ENCODE measurements at places on chromosomes 12 and 14.
A peak's percentile ranks its signal among the peaks of the same experiment; 100 is the strongest.

GRCh38 chr12:65590318-65590717 lies 234.0 kb upstream of the HMGA2 start:
- H3K4me3 ChIP-seq, result no peak overlapping the region
- DNase-seq, result no peak
- H3K36me3 ChIP-seq, result no peaks in the 10 kb centered on the region
- no peak overlapping the region for H3K27ac ChIP-seq
- H3K27me3 ChIP-seq, result peaks cover 21% of the 10 kb centered on the region
- no peaks in the 10 kb centered on the region for H3K4me1 ChIP-seq

DNA sequence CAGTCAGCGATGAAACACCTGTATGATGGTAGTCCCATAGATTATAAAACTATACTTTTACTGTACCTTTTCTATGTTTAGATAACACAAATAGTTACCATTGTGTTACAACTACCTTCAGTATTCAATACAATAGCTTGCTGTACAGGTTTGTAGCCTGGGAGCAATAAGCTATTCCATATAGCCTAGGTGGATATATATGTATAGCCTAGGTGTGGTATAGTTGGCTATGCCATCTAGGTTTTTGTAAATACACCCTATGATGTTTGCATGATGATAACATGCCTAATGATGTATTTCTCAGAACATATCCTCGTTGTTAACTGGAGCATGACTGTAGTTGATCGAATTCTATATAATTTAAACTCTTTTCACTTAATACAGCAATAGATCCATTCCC lies 316.1 kb downstream of the FUT8 start:
- no peak overlapping the region for H3K27ac ChIP-seq
- no peak for DNase-seq
- no peak overlapping the region for H3K4me3 ChIP-seq
- peaks cover 15% of the 10 kb centered on the region for H3K36me3 ChIP-seq
- peaks cover 15% of the 10 kb centered on the region for H3K4me1 ChIP-seq

DNA sequence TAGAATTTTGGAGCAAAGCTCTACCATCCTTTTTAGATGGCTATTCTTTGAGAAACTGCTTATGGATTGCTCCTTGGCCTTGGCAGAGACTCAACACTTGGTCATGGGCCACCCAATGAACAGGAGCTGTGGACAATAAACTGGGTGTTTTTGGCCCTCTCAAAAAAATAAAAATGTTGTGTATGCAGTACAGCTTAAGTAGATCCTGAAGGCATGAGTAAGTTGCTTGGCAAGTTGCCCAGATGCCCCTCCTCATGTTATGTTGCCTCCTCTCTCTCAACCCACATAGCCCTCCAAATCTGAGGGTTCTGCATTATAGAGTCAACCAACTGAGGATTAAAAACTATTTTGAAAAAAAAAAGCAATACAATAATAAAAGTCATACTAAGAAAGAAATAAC lies 124.9 kb downstream of the ATP23 start:
- no peaks in the 10 kb centered on the region for H3K36me3 ChIP-seq
- no peaks in the 10 kb centered on the region for H3K4me1 ChIP-seq
- no peak overlapping the region for H3K27ac ChIP-seq
- DNase-seq, result no peak
- no peak overlapping the region for H3K4me3 ChIP-seq

DNA sequence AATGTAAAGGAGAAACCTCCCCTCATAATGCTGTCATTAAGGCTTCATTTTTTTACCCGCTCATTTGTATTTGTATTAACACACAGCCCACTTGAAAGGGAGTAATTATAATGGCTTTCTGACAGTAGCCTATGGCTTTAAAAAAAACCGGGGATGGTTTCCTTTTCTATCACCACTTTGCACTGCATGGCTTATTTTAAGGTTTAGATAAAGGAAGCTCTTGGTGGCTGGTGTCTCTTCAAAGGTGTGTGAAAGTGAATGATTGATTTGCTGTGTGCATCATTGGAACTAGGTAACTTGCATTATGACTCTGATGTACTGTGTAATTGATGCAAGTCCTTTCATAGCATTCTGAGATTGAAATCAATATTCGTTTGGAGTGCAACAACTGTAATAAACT lies 80.7 kb downstream of the NPAS3 start:
- H3K36me3 ChIP-seq, result no peaks in the 10 kb centered on the region
- H3K27ac ChIP-seq, result no peak overlapping the region
- no peak for DNase-seq
- H3K4me3 ChIP-seq, result no peak overlapping the region
- H3K4me1 ChIP-seq, result no peaks in the 10 kb centered on the region

GRCh38 chr12:64660237-64661018 lies 50.1 kb downstream of the RASSF3 start:
- no peak overlapping the region for H3K4me3 ChIP-seq
- no peaks in the 10 kb centered on the region for H3K27me3 ChIP-seq
- peak overlapping the region; percentile 75 for H3K27ac ChIP-seq
- H3K4me1 ChIP-seq, result peaks cover 86% of the 10 kb centered on the region
- peaks cover 4% of the 10 kb centered on the region for H3K36me3 ChIP-seq

- DNase-seq, result no peak
- H3K36me3 ChIP-seq, result no peaks in the 10 kb centered on the region
- peaks cover 26% of the 10 kb centered on the region for H3K4me1 ChIP-seq
- no peaks in the 10 kb centered on the region for H3K27me3 ChIP-seq
Measured at GRCh38 chr14:104678901-104679705, 10.3 kb upstream of the INF2 start.

DNA sequence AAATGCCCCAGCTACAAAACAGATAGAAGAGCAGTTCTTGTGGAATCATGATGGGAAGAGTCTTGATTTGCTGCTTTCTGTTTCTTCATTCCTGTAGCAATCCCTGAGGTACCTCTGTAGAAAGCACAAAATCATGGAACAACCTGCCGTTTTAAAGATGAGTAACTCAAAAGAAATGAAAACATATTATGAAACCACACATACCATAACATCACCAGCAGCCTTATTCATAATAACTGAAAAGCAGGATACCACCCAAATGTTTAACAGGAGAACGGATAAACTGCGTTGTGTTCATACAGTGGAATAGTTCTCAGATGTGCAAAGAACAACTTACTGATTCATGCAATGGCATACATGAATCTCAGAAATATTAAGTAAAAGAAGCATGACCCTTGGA lies 188.1 kb downstream of the RGS6 start:
- no peak for DNase-seq
- no peak overlapping the region for H3K4me3 ChIP-seq
- H3K36me3 ChIP-seq, result no peaks in the 10 kb centered on the region

GRCh38 chr14:75566321-75566720 lies 12.1 kb upstream of the FLVCR2 start:
- H3K27ac ChIP-seq, result peak overlapping the region; percentile 83
- H3K4me1 ChIP-seq, result peaks cover 99% of the 10 kb centered on the region
- H3K4me3 ChIP-seq, result peak overlapping the region; percentile 88
- DNase-seq, result peak; percentile 85
- no peaks in the 10 kb centered on the region for H3K27me3 ChIP-seq

DNA sequence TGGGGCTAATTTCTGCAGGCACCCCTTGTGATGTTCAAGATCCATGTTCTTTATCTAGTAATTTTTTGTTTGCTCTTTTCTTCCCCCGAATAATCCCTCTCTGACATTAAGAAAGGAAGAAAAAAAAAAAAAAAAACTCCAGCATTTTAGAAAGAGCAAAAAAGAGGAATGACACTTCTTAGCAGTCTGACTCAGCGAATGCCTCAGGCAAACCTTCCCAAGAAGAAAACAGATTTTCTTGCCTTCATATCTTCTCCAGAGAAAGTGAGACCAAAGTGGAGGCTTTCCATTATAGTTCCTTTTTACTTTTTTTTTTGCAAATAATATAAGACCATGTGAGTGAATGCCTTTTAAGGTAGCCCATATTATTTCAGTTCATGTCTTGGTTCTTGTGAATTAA lies 479.0 kb upstream of the SYT1 start:
- H3K4me3 ChIP-seq, result no peak overlapping the region
- H3K4me1 ChIP-seq, result no peaks in the 10 kb centered on the region
- no peak for DNase-seq
- no peaks in the 10 kb centered on the region for H3K27me3 ChIP-seq
